HS-5 (cell line): ENCODE measurements at places on chromosomes 6 and 20.
A peak's percentile ranks its signal among the peaks of the same experiment; 100 is the strongest.

GRCh38 chr20:59650418-59650817 lies 46.1 kb downstream of the PHACTR3 start:
- DNase-seq, result no peak

DNA sequence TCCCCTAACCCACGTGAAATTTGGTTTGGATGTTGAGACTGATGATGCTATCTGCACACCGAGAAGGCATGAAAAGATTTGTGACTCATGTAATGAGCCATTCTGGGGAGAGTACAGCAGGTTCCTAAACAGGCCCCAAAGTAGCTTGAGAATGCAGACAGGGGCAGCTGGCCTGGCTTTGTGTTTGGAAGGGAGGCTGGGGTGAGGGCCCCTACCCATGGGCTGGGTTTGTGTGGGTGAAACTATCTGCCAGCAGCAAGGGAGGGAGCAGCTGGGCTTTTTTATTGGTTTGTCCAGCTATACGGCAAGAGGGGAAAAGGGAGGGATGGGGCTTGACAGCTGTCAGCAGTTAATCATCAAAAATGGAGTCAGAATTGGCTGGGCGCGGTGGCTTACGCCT lies 87.0 kb upstream of the RNF24 start:
- DNase-seq, result no peak

DNA sequence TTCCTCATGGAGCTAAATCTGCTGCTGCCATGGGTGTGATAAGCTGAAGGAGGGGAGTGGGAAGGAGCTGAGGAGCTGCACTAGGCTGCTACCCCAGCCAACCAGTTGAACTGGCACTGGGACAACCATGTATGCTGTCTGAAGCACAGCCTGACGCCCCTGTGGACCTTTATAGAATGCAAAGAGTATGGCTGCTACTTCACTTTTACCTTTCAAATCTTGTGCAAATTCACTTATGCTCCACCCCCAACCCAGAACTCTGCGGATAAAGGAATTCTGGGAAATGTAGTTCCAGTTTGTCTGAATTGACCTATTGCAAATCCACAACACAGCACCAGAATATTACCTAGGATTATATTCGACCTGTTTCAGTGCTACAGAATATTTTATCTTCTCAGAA lies 217.4 kb upstream of the SLC35B3 start:
- no peak for DNase-seq

DNA sequence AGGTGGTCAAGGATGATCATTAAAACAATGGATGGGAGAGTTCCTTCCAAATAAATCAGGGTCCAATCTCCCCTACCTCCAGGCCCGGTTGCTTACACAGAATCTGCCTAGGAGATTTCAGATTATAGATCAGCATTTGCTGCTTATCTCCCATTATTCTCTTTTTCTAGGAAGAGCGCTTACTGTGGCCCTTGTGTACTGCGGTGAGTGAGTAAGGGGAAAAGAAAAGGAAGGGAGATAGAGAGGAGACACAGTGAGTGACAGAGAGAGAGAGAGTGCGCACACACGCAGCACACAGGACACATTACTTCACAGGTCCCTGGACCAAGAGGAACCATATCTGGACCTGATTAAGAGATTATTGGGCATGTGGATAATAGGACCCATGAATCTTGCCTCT lies 6.2 kb downstream of the LATS1 start:
- no peak for DNase-seq

DNA sequence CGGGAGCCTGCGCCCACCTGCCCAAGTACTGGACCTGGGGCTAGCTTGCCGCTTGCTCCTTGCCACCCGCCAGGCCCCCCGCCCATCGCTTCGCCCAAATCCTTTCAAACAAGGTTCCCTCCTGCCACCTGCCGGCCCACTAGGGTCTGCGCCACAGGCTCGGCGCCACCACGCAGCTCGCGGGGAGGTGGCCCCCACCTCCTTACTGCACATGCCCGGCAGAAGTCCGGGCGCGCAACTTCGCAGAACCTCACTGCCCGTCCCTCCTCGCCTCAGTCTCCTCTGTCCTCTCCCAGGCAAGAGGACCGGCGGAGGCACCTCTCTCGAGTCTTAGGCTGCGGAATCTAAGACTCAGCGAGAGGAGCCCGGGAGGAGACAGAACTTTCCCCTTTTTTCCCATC lies 11.2 kb downstream of the GNAS-AS1 start:
- no peak for DNase-seq

- DNase-seq, result peak; percentile 66
Observed at GRCh38 chr6:32081168-32081990, 27.8 kb downstream of the TNXB start.

DNA sequence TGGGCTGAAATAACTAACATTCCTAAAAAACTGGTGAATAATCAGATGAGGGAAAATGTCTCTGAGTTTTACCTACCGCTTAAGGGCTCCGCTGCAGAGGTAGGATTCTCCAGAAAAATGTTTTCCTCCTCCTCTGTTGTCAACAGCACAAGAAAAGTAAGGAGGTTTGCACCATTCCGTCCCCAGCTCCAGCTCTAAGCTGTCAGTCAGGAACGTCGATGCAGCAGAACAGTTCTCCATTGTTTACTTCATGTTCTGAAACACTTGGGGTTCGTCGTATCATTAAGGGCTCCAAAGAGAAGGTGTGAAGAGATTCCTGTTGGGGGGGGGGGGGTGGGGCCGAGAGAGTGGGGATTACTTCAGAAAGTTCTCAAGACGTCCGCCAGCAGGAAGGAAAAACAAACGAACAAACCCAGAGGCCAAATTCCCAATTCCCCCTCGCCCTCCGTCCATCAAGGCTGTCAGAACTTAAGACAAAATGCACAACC lies 734 bp downstream of the MMS22L start:
- DNase-seq, result no peak

DNA sequence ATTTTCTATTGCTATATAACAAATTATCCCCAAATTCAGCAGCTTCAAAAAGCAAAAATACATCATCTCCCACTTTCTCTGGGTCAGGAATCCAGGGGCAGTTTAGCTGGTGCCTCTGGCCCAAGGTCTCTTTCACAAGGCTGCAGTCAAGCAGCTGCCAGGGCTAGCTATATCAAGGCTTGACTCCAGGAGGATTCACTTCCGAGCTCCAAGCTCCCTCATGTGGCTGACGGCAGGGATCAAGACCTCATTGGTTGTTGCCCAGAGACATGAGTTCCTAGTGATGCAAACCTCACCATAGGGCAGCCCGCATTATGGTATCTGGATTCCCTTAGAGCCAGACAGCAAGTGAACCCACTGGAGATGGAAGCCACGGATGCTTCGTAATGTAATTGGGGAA lies 1.3 kb upstream of the VNN1 start:
- no peak for DNase-seq

GRCh38 chr6:54156650-54157250 lies 45.5 kb downstream of the MLIP start:
- DNase-seq, result no peak

- DNase-seq, result no peak
Observed at GRCh38 chr20:64106981-64107735, at the start of gene NPBWR2. Gene NPBWR2 (minus strand): TSS chr20:64107565. CDS start chr20:64106831, 734 bp downstream.

GRCh38 chr20:33267701-33268100 lies 15.3 kb upstream of the BPIFB1 start:
- DNase-seq, result no peak

- DNase-seq, result no peak
Observed at GRCh38 chr6:44868335-44868668, 459.8 kb upstream of the RUNX2 start.

GRCh38 chr20:34922654-34923381 lies 32.8 kb downstream of the GSS start:
- peak; percentile 78 for DNase-seq

- DNase-seq, result no peak
Observed at GRCh38 chr20:911882-912600, 4.1 kb downstream of the ANGPT4 start.

DNA sequence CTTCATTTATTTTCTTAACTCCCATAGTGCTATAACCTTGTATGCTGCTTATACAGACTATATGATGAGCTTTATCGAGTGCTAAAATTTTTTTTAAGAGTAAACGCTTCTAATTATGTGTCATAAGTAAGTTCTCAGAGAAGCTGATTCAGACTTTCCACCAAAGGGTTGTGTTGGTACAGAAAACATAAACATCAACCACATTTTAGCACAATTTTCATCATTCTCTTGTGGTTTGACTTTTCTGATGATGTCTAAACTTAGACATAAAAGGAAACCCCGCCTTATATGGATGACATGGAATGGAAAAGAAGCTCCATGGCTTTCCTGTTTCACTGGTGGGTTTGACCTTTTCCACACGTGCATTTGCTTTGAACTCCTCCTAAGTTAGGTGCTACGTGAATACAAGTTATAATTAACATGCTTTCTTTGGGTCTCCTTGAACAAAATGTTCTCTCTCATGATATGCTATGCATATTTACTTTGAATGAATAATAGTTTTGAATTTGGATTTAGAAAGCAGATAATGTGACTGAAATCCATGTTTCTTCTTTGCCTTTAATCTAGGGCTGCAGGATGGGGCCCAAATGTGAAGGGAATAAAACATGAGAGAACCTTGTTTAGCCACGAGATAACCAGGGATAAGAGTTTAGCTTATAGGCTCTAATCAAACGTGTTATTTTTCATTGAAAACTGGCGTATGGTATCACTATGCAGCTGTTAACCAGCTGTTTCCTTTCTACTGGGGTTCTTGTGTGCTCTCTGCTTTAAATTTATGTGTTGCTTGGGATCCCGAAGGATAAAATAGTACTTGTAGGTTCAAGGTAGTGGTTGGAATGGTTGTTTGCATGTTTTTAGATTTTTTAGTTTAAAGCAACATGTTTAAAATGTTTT lies 127.1 kb upstream of the AHI1 start:
- DNase-seq, result no peak

DNA sequence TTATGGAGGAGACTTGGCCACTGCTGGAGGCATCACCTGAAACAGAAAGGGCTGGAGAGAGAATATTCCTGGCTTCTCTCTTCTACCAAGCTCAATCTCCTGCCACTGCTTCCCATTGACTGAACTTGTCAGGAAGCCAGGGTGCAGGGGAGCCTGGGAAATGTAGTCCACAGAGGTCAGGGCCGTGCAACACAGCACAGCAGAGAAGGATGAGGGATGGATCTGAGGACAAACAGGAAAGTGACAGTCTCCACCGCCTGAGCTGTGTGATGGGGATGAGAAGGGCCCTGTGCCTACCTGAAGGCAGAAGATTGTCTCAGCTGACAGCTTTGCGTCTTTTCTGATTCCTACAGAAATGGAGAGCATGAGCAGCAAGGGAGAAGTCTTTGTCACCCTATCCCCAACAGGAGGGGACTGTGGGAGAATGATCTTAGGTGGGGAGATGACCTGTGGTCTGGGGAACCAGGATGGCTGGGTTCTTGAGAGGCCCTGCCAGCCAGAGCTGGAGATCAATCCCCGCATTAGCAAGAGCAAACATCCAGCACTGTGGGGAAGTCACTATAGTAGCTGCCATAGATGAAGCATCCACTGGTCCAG lies 114.2 kb downstream of the SNX5 start:
- DNase-seq, result no peak

GRCh38 chr20:46990017-46990595 lies 95.5 kb downstream of the EYA2 start:
- DNase-seq, result no peak

DNA sequence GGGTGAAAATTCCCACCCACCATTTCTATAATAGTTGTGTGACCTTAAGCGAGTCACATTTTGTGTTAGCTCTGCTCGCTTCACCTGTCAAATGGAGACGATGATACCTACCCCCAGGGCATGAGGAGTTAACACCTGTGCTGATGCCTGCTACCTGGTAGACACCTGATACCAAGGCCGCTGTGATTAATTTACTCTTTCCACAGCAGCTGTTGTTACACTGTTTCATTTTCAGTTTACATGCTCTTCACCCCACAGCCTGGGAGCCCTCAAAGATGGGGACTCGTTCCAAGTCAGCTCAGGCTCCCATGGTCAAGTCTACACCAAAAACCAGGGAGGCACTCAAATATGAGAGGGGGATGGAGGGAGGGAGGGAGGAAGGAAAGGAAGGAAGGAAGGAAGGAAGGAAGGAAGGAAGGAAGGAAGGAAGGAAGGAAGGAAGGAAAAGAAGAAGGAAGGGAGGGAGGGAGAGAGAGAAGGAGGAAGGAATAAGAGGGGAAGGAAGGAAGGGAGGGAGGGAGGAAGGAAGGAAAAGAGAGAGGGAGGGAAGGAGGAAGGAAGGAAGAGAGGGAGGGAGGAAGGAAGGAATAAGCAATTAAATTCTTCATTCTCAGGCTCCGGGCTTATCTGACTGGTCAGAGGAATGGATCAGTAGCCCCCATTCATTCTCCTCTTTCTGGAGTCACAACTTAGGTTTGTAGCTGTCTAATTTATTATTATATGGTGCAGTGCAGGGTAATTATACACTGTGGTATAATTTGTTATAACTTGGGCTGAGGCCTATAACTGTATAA lies 40.9 kb downstream of the PDYN start:
- no peak for DNase-seq

GRCh38 chr6:36692861-36693702 lies 4.5 kb upstream of the RAB44 start:
- DNase-seq, result no peak

GRCh38 chr6:168219804-168220203 lies 99.8 kb downstream of the DACT2 start:
- DNase-seq, result no peak

- no peak for DNase-seq
Observed at GRCh38 chr6:45127185-45127584, 200.9 kb upstream of the RUNX2 start.

DNA sequence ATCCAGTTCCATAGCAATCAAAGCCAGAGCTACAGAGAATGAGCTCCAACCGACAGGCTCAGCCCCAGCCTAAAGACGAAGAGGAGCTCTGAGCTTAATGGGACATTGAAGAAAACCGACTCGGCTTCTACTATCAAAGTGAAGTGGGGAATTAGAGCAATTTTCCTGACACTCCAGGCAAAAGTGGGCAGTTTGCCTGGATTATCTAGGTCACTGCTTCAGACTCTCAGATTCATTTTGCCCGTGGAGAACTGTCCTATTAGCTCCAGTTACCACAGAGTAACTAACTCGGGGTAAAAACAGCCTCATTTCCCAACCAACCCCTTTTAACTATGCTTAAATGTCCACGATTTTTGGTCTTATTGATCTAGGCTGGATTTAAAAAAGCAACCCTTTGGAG lies 592.1 kb upstream of the NRSN1 start:
- no peak for DNase-seq

DNA sequence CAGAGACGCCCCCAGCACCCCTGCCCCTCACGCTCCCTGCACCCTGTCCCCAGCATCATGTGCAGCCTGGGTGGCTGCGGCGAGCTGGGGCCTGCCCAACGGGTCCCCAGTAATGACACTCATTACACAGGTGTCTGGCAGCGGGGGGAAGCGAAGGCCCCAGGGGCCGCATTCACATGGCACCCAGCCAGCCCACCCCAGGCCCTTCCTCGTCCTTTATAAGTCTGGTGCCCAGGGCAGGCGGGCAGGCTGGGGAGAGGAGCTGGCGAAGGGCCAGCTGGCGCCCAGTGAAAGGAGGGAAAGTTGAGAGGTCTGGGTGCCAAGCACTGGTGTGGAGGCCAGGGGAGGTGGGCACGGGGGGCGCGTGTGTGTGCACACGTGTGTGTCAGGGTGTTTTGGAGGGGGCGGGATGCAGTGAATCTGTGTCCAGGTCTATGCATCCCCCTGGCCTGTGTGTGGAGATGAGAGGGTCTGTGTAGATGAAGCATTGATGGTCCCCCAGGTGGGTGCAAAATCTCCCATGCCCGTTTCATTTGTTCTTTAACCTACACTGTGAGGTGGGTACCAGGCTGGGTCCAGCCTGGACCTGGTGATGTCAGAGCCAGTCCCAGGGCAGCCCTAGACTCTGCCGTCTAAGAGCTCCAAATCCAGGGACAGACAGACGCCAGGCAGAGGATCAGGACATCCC lies 105.3 kb downstream of the CEBPB start:
- no peak for DNase-seq
